ENCODE measurements at places on chromosomes 4 and X.

DNA sequence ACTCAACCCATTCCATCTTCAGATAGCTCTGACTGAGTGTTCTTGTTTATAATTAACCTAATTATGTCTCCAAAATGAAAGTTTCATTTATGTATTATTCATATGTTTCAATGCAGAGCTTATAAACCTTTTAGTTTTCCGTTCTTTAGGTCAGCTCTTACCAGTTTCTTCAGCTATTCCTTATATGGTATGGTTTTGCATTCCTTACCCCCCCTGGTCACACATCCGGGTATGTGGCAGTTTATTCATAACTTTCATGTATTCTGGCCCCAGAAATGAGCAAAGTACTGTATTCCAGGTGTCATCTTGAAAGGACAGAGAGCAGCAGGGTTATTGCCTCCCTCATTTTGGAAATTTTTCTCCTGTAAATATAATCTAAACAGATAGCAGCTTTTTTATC, 16.8 kb upstream of the IGSF1 start:
- DNase-seq = no peak

- peak; percentile 30 for DNase-seq
Observed at GRCh38 chrX:136711147-136711546, 63.2 kb downstream of the CD40LG start.

GRCh38 chrX:39905946-39906345, 191.8 kb downstream of the BCOR start:
- no peak for DNase-seq

DNA sequence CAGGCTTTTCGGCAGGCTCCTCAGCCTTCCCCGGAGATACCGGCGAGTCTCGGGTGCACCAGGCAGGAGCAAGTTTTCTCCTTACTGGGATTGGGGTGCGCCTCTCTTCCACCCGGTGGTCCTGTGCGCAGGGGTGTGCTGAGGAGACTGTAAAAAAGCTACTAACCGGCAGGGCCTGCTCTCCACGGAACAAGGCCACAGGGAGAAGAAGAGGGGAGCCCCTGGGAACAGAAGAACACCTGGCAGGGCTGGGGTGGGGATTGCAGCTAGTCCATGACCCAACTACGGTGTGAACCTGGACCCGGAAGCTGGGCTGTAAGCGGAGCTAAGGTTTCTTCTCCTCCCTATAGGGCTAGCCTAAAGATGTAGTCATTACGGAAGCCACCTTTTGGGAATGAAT, 17.7 kb upstream of the ZIC3 start:
- no peak for DNase-seq

GRCh38 chr4:1683261-1683735, 815 bp downstream of the FAM53A start:
- no peak for DNase-seq

GRCh38 chr4:25700661-25701060, 45.0 kb downstream of the SLC34A2 start:
- no peak for DNase-seq

GRCh38 chrX:109472939-109473735, 8.7 kb downstream of the GUCY2F start:
- peak; percentile 53 for DNase-seq

DNA sequence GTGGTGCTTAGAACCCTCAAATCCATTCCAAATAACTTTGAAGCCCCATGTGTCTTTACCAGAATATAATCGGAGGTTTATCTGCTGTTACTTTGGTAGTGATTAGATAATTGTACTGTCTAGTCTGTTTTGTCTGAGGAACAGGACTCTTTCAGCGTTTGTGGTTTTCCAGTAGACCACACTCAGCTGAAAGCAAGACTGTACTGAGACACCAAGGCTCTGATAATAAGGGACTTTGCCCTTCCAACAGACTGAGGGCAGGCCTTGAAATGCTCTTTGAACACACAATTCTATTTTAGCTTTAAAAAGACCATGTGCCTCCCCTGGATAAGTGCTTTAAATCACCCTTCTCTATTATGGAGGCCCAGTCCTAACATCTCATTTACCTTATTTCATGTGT, 76.1 kb downstream of the KLHL8 start:
- no peak for DNase-seq

DNA sequence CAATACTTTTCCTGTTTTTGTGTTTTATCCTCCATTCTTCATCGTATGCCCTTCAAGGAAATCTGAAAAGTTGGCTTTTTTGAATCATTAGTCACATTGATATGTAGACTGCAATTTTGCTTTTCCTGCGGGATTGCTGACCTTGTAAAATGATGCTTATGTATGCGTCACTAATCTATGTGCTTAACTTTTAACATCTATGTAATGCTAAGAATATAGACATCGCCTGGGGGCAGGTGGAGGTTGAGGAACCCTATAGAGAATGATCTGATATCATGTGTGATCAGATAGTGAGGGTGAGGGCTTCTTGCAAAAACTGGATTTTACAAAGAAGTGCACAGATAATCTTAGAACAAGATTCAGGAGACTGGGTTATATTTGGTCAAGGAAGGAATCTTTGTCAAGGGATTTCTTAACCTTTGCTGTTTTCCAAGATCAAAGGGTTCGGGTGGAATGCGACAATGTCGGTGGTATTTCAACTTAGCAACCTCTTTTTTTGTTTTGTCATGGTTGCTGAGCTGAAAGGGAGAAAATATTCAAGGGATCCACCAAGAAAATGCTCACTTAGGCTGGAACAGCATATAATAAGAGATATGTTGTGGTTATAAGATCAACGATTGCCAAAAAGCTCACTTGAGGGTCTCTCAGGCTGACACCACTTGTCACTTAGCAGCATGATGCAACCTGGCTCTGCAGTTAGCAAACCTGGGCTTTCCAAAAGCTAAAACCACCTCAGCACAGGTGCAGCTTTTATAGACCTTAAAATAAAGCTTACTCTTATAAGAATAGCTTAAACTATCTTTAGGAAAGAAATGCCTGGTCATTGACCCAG, 70.6 kb upstream of the PUDP start:
- DNase-seq = no peak

DNA sequence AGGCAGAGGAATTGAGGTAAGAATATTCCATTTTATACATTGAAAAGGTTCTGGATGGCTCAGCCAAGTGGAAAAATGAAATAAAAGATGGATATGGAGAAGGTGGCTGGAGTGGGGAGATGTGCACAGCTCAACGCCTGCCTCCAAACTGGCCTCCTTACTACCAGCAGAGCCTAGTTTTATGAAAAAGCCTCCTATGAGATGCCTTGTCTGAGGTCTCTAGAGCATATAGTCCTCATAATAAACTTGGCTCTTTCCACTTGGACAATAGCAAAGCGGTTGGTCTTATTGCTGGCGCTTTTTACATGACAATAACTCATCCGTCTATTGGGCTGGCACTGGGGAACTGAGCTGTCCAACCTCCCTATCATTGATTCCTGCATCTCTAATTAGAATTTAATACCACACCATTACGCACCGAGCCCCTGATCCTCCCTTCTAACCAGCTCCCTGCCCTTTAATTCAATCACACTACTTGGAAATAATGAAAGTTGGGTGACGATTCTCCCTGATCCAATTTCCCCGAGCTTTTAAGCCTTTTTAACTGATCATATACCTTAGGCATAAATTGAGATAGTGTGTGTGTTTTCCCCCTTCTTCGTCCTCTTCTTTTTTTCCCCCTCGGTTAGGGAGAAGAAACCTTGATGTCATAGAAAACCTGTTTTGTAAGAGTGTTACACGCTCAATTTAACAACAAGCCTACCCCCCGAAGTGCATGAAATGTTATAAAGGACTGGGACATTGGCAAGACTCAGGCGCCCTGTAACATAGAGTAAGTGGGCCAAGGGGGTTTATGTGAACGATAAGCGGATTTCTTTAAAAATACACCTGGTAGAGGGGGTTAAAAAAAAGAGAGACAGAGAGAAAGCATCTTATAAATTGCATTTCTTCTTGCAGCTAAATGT, at the start of gene PHOX2B:
Gene PHOX2B (minus strand): TSS at position 155 of the 905 bp plus-strand sequence. CDS start 115 bp downstream, at position 40.
- no peak for DNase-seq

DNA sequence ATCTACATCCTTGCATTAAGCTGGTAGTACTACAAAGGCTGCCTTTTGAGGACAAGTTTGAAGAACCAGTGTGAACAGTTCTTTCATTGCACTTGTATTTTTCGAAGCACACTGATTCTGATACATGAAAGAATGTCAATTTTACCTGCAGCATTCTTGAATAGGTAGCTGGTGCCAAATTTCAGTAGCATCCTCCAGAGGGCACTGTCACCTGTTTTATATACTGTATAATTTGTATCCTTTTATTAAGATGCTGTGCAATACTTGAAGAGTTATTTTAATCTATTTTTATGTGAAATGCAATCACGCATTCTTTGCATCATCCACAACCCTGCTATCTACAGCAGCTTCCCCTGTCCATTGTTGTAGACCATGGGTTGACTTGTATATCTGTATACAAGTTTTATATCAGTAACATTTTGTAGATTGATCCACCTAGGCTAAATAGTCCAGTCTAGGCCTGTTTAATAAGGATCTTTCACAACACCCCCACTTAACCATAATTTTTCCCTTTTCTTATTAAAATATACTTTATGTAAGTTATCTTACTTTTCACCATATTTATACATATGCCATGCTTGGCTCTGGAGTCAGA, 325.7 kb downstream of the PCDH7 start:
- DNase-seq = no peak

- DNase-seq = no peak
Observed at GRCh38 chrX:397575-397974, 10.9 kb upstream of the PPP2R3B start.

- no peak for DNase-seq
Observed at GRCh38 chrX:149124526-149125108, 380.5 kb downstream of the IDS start.

DNA sequence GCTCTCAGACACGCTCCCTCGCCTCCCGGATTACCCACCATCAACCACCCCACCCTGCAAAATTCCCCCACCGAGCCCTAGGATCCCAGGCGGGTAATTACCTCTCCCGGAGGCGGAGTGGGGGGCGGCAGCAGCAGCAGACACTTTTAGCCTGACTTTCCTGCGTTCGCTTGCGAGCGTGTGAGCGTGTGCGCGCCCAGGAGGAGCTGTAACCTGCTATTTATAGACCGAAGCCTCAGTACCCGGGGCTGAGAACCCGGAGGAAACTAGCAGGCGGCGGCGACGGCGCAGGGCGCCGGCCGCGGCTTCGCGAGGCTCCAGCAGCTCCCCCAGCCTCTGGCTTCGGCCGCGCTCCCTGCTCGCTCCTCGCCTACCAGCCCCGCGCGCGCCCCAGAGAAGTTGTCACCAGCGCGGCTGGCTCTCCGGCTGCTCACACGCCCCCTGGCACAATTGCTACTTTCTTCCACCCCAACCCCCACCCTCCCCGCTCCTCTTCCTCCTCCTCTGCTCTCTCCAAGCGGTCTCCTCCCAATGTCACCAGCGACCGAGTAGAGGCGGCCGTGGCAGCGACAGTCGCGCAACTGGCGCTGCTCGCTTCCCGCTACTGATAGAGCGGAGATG, at the start of gene INPP4B:
Gene INPP4B (minus strand): TSS at position 194 of the 621 bp plus-strand sequence.
- peak; percentile 74 for DNase-seq

GRCh38 chr4:89254847-89255246, 52.8 kb downstream of the GPRIN3 start:
- peak; percentile 46 for DNase-seq

- no peak for DNase-seq
Observed at GRCh38 chr4:121182296-121182695, 18.2 kb upstream of the TNIP3 start.

GRCh38 chr4:11053601-11054220, 369.1 kb upstream of the CLNK start:
- no peak for DNase-seq
